ENCODE measurements at places on chromosomes 6 and 20. TPM values are rescaled to one million over a fixed set of nuclear protein-coding genes. Genes with fewer than 3 reads are reported as not detected.

DNA sequence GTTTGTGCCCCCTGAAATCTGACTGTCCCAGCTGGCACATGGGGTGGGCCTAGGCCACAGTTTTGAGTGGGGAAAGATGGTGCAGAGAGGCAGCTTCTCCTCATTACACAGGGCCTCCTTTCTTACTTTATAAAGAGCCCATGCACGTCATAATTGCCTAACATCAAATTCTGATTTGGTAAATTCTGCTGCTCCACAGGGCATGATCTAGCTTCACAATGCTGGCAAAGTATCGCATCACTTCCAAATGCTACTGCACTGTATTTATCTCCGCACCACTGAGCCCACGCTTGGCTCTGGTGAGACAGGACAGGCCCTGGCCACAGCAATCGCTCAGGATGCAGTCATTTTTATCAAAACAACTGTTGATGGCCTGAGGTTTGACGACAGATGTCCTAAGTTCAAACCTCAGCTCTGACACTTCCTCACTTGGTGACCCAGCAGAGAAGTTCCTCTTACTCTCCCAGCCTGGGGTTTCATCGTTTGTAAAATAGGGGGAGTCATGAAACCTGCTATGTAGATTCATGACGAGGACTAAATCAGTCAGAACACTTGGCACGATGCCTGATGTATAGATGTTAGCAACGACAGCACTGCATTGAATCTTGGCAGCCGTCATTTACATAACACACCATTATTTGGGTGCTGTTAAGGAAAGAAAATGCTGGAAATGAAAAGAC, 187.9 kb downstream of the TTLL2 start:
- no peaks in the 10 kb centered on the region for H3K4me1 ChIP-seq
- no peak overlapping the region for H3K27ac ChIP-seq
- H3K27me3 ChIP-seq: no peaks in the 10 kb centered on the region
- DNase-seq: no peak
- no peak overlapping the region for H3K4me3 ChIP-seq

HTR1E gene
- not detected for total RNA-seq

GRCh38 chr6:159676890-159677505, 16.0 kb downstream of the SOD2 start:
- no peak overlapping the region for H3K27ac ChIP-seq
- no peaks in the 10 kb centered on the region for H3K36me3 ChIP-seq
- no peak overlapping the region for H3K4me3 ChIP-seq
- H3K27me3 ChIP-seq: no peaks in the 10 kb centered on the region
- H3K4me1 ChIP-seq: no peaks in the 10 kb centered on the region
- no peak for DNase-seq

RNF182 gene
- total RNA-seq: 0.41 TPM

- H3K4me3 ChIP-seq: no peak overlapping the region
- no peak for DNase-seq
- no peaks in the 10 kb centered on the region for H3K36me3 ChIP-seq
- no peaks in the 10 kb centered on the region for H3K27me3 ChIP-seq
- no peak overlapping the region for H3K27ac ChIP-seq
Measured at GRCh38 chr6:48069280-48069679, 41.7 kb downstream of the PTCHD4 start.

DNA sequence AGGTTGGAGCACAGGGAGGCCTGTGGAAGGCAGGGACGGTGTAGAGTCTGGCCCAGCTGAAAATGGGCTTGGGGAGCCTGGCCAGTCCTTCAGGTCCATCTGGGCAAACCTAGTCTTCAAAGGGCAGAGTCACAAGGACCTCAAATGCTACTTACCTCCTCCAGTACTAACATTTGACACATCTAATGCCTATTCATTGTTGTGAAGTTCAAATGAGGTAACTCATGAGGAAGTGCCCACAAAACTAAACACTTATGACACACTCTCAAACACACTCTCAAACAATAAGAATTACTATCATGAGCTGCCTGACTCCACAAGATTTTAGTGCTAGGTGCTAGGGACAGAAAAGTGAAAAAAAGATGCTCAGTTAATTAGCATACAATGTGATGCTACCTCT, 27.1 kb downstream of the DAAM2 start:
- no peak overlapping the region for H3K4me3 ChIP-seq
- H3K36me3 ChIP-seq: no peaks in the 10 kb centered on the region

KHDC1L gene
- total RNA-seq: not detected

SOBP gene
- 14.7 TPM for total RNA-seq

- H3K27ac ChIP-seq: no peak overlapping the region
- H3K4me1 ChIP-seq: no peaks in the 10 kb centered on the region
- H3K27me3 ChIP-seq: no peaks in the 10 kb centered on the region
- no peak overlapping the region for H3K4me3 ChIP-seq
- no peaks in the 10 kb centered on the region for H3K36me3 ChIP-seq
Measured at GRCh38 chr6:110563711-110564110, 87.3 kb upstream of the SLC22A16 start.

- H3K4me1 ChIP-seq: peaks cover 9% of the 10 kb centered on the region
- H3K27me3 ChIP-seq: no peaks in the 10 kb centered on the region
- no peak overlapping the region for H3K4me3 ChIP-seq
- H3K36me3 ChIP-seq: no peaks in the 10 kb centered on the region
Measured at GRCh38 chr6:35736253-35736894, 458 bp upstream of the ARMC12 start.

CABLES2 gene
- 0.29 TPM for total RNA-seq

GRCh38 chr20:48846516-48847492, 19.0 kb upstream of the PREX1 start:
- H3K4me3 ChIP-seq: no peak overlapping the region
- no peak for DNase-seq

- no peak overlapping the region for H3K4me3 ChIP-seq
- H3K27me3 ChIP-seq: no peaks in the 10 kb centered on the region
- H3K4me1 ChIP-seq: no peaks in the 10 kb centered on the region
- H3K27ac ChIP-seq: no peak overlapping the region
- DNase-seq: no peak
- H3K36me3 ChIP-seq: no peaks in the 10 kb centered on the region
Measured at GRCh38 chr6:33136310-33136900, 55.9 kb downstream of the COL11A2 start.

- no peaks in the 10 kb centered on the region for H3K4me1 ChIP-seq
- no peak overlapping the region for H3K4me3 ChIP-seq
Measured at GRCh38 chr20:34829191-34829590, 3.7 kb upstream of the NCOA6 start.

- no peak for DNase-seq
- no peaks in the 10 kb centered on the region for H3K36me3 ChIP-seq
- no peaks in the 10 kb centered on the region for H3K4me1 ChIP-seq
- H3K27me3 ChIP-seq: no peaks in the 10 kb centered on the region
- H3K4me3 ChIP-seq: no peak overlapping the region
- H3K27ac ChIP-seq: no peak overlapping the region
Measured at GRCh38 chr6:135397172-135397952, 100.2 kb downstream of the AHI1 start.

TNFRSF6B gene
- not detected for total RNA-seq

All from uterus (tissue), 4 donors.